ENCODE measurements at places on chromosomes 7 and 10.

- no peak for DNase-seq
Measured at GRCh38 chr7:32379510-32380112, 110.6 kb downstream of the LSM5 start.

DNA sequence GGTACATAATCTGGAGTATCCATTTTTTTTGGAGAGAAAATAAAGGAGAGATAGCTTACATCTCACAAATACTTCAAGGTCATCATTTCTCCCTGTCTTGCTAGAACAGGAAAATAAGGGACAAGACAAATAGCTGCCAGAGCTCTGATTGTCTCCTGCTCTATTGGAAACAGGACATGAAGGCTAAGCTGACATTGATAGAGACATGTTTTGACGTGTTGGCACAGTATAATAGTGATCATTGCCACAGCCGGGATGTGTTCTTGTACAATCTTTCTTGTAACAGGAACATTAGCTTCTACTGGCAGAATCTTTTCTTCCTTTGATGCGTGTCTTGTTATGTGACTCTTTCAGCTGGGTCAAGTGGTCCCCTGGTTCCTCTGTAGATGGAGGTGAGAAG, 279.3 kb upstream of the MTPN start:
- no peak for DNase-seq

DNA sequence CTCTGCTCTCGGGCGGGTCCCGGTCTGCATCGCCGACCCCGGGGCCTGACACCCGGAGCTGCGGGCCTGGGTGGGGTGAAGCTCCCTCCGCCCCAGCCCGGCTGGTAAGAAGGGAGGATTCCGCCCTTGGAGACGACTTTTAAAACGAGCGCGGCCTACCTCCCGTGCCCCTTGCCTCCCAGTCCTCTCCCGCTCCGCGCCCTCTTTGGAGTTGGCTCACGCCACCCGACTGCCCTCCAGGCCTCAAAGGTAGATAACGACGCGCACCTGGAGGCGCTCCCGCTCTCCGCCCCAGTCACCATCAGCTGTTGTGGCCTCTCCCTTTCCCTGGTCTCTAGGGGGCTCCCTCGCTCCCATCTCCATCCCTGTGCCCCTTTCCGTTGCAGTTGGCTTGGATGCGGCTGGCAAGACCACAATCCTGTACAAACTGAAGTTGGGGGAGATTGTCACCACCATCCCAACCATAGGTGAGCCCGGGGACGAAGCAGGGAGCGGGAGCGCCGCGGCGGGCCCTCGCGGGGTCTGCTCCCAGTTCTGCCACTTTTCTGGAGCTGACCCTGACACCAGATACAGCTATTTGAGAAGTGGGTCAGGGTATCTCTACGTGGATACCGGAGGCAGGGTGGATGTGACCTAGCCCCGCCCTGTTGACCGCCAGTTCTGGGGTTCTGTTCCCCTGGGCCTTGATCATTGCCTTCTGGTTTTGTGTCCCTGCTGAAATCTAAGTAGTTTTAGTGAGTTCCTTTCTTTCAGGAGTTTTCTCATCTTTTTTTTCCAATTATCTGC, 679 bp downstream of the ARF5 start:
- DNase-seq: no peak

- no peak for DNase-seq
Measured at GRCh38 chr7:6170571-6171531, 101.6 kb downstream of the CYTH3 start.

- DNase-seq: no peak
Measured at GRCh38 chr7:88806280-88807037, 10.9 kb upstream of the TEX47 start.

DNA sequence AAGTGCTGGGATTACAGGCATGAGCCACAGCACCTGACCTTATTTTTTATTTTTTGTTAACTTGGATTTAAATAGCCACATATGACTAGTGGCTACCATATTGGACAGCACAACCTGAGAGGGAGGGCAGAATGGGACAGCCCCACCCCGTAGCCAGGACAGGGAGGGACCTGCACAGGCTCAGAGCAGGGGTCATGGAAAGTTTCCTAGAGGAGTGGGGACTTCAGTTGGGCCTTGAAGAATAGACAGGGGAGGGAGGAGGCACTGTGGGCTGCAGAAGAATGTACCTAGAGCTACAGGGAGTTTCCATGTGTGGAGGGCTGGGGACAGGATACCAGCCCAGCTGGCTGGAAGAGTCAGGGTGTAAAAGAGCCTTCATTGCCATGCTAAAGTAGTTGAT, 8.8 kb downstream of the TRIM8 start:
- DNase-seq: no peak

DNA sequence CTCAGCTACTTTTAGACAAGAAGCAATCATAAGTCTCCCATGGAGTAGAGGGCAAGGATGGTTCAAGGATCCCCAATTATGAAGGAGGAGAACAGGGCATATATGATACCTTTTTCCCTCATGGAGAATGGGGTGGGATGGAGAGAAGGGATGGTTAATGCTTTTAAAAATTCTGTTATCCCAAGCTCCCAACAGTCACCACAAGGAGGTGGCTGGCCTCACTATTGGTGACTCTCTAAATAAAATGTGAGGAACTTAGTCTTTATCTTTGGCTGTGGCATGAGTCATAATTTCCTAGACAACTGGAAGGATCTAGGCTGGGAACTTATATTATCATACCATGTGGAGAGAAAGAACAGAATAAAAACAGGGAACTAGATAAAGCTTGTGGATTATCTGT, 297.0 kb downstream of the PHTF2 start:
- DNase-seq: no peak

DNA sequence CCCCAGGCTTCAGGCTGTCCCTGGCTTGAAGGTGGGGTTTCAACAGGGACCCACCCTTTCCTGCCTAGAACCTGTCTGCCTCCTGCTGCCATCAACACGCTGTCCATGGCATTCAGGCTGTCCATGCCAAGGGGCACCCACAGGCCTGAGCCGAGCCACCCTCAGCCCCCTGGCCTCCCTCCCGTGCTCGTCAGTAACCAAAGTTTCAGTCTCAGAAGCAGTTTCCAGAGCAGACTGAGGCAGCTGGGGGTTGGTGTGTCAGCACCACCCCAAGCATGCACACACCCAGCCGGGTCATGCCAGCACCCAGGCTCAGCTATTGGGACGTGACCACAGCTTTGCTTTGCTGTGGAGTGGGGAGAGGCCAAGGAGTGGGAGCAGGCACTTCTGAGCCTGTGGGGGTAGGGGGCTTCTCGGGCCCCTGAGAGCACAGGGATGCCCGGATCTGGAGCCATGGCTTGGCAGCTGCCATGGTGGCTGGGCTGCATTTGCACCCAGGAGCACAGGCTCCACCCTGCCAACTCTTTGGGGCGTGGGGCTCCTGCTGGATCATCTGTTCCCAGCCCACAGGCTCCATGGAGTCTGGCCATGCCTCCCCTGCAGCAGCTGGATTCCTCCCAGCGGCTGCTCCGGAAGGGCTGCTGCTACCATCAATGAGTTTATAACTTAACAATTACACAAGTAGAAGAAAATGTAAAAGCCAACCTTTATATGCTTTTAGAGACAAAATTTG, 314.5 kb upstream of the SEMA3C start:
- no peak for DNase-seq

DNA sequence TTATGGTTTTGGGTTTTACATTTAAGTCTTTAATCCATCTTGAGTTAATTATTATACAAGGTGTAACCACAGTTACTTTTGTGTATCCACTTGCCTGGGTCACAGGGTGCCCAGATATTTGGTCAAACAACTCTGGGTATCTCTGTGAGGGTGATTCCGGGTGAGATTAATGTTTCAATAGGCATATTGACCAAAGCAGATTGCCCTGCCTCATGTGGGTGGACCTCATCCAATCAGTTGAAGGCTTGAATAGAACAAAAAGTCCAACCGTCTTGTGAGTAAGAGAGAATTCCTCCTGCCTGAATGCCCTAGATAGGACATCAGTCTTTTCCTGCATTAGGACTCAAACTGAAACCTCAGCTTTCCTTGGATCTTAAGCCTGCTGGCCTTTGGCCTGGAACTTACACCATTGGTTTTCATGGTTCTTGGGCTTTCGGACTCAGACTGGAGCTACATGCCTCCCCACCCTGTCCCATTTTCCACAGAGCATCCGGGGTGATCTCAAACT, 68.9 kb upstream of the ST8SIA6 start:
- DNase-seq: no peak

DNA sequence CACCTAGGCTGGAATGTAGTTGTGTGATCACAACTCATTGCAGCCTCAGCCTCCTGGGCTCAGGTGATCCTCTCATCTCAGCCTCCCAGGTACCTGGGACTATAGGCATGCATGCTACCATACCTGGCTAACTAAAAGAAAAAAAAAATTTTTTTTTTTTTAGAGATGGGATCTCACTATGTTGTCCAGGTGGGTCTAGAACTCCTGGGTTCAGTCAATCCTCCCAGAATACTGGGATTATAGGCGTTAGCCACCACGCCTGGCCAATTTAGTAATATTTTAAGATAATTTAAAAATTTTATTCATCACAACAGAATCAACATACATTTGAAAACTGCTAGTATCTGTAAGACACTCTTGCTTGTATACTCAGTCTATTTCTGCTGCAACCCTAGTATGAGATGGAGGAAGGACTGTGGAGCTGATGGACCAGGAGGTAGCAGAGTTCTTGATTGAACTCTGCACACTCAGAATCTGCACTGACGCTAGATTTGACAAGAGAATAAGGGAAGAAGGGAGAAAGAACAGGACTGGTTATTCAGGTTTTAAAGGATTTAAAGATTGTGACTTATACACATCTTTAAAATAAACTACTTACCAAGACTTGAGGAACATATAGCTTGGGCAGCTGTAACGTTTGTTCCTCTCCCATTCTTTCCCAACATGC, 57.6 kb downstream of the VCL start:
- DNase-seq: no peak

DNA sequence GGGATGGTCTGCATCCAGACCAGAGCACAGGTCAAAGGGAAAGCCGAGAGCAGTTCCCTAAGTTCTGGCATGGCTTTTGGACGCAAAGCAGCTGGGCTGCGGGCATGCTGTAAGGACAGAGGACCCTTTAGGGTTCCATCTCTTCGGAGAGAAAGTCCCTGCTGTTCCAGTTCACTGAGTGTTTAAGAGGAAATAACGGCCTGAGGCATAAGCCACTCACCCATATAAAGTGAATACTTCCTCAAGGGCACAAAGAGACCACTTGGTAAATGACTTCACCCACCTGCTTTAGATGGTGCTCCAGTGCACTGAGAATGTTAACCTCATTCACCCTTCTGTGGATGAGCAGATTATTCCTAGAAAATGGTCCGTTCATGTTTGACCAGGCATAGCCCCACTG, 586.7 kb upstream of the GALNT17 start:
- no peak for DNase-seq

- DNase-seq: no peak
Measured at GRCh38 chr7:21044384-21044783, 257.7 kb upstream of the SP8 start.

DNA sequence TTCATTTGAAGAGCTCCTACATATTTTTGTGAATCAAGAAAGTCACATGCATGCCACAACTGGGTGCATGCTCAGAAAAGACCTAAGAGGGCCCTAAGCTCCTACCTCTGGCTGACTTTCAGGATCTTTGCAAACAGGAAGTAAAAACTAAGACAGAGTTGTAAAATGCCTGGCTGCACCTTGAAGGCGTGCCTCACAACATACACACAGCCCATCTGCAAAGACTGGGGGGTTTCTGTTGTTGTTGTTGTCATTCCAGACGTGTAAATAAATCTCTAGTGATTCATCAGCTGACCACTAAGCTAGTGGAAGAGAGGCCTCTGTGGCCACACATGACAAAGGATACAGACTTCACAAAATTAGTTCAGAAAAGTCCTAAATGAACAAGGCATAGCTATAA, 31.8 kb downstream of the SMURF1 start:
- DNase-seq: no peak

DNA sequence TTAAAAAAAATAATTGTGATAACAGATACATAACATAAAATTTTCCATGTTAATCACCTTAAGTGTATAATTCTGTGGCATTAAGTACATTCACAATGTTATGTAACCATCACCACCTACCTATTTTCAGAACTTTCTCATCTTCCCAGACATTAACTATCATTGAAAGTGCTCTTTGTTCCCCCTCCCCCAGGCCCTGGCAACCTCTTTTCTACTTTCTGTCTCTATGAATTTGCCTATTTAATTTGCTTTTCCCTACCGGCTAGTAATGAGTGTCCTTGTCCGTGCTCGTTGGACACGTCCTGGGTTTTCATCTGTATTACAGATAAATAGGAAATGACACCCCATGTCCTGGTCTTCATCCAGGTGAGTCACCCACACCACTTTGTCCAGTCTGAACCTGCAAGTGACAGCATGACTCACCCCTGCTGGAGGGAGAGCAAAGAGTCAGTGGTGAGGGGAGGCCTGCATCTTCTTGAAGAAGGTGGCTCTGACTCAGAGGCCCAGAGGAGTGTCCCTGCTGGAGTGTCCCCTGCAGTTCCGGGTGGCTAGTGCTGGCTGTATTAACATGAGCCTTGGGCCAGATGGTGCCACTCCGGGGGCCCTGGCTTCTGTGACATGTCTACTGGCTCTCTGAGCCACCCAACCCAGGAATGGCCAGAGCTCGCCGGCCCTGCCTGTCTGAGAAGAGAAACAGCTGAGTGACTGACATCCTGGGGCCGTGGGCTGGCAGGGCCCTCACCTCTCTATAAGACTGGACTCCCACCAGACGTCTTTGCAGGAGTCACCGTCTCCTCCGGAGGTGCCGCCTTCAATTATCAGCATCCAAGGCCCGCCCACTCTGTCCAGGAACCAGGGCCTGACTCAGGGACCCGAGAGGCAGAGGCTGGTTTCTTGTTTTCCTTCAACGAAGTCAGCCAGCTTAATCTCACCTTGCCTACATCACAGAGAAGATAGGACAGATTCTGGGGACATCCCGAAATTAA, 503.2 kb upstream of the MKI67 start:
- no peak for DNase-seq

GRCh38 chr10:61973906-61974305, 72.4 kb downstream of the ARID5B start:
- no peak for DNase-seq

- DNase-seq: no peak
Measured at GRCh38 chr7:99784007-99784406, at the start of gene CYP3A4. Gene CYP3A4 (minus strand): TSS chr7:99784184. CDS start chr7:99784081, 103 bp downstream.

DNA sequence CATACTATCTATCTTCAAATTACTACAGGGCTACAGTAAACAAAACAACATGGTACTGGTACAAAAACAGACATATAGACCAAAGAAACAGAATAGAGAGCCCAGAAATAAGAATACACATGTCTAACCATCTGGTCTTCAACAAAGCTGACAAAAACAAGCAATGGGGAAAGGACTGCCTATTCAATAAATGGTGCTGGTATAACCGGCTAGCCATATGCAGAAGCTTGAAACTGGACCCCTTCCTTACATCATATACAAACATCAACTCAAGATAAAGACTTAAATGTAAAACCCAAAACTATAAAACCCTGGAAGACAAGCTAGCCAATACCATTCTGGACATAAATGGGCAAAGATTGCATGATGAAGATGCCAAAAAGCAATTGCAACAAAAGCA, 1143.7 kb downstream of the DNAJB9 start:
- DNase-seq: no peak

- no peak for DNase-seq
Measured at GRCh38 chr10:132117636-132118190, 52.0 kb downstream of the JAKMIP3 start.

- no peak for DNase-seq
Measured at GRCh38 chr10:29063806-29064644, 224.8 kb upstream of the LYZL1 start.
